ENCODE measurements at places on chromosomes 16 and 17.

DNA sequence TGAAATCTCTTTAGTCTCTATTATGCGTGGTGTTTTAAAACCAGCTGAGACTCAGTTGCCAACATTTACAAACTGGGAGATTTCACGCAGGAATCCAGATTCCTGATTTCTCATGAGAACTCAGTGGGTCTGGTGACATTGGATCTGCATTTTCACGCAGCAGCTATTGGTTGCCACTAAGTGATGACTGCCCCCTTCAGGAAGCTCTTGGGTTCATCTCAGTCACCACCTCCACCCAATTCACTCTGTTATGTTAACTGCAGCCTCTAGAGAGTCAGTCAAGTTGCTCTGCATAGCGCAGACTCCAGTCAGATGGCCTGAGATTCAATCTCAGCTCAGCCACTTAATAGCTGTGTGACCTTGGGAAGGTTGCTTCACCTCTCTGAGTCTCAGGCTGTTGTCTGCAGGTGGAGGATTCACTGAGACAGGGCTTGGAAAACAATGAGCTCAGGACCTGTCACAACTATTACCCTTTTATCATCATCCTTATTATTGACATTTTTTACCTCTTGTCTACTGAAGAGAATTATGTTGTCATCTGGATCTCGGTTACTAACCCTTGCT, 6.4 kb downstream of the SHISA9 start:
- no peak for DNase-seq

GRCh38 chr16:30837904-30838303, 50.9 kb upstream of the ZNF629 start:
- no peak for DNase-seq

DNA sequence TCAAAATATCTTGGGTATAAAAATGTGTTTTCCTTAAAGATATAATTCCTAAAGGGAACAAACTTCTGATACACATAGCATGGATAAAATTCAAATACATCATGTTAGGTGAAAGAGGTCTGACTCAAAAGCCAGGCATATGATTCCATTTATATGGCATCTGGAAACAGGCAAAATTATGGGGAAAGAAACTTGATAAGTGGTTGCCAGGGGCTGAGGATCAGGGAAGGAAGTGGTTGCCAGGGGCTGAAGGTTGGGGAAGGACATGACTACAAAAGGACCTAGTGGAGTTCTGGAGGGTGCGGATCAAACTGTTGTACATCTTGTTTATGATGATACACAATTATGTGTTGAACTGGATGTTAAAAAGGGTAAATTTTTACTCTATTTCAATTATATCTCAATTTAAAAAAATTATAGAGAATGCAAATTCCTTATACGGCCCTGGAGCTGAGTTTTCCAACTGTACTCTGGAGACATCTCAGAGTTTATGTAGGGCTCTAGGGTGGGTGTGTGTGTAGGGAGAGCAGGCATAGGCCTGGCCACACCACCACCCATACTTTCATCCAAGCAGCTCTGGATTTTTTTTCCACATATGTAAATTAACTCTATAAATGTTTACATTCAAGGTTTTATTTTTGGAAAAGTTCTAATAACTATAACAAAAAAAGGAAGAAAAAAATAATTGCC, 55.0 kb downstream of the AMFR start:
- DNase-seq = no peak

DNA sequence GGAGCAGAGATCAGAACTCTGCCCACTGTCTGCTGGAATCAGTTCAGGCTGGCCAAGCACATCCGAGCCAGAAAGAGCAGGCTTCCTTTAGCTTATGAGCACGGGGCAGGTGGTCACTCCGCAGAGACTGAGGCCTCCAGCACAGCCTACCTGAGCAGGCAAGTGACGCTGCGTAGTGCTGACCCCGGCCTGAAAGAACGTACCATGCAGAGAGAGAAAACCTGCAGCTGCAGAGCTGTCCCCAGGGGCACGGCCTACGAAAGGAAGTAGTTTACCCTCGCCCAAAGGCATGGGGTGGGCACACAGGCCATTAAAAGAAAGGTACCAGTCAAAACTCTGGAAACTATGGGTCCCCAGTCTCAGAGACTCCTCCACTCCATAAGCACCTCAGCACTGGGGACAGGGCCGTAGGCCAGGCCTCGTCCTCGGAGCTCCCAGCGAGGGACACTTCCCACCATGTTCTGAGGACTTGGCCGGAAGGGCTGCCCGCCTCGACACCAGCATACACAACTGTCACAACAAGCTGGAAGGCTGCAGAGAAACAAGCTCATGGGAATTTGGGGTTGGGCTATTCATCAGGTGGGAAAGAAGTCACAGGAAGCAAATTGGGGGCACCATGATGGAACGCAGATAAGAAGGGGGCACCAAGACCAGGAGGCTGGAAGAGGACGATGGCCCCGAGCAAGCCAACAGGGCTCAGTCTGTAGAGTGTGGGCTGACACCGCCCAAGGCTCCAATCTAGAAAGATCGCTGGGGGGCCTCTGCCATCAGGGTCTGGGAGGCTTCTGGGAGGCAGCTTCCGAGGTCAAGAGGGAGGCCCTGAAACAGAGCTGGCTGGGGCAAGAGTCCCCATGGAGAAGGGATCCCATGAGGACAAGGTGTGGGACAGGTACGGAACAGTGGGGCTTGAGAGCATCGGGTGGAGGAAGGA, 21.2 kb downstream of the MEAK7 start:
- no peak for DNase-seq

DNA sequence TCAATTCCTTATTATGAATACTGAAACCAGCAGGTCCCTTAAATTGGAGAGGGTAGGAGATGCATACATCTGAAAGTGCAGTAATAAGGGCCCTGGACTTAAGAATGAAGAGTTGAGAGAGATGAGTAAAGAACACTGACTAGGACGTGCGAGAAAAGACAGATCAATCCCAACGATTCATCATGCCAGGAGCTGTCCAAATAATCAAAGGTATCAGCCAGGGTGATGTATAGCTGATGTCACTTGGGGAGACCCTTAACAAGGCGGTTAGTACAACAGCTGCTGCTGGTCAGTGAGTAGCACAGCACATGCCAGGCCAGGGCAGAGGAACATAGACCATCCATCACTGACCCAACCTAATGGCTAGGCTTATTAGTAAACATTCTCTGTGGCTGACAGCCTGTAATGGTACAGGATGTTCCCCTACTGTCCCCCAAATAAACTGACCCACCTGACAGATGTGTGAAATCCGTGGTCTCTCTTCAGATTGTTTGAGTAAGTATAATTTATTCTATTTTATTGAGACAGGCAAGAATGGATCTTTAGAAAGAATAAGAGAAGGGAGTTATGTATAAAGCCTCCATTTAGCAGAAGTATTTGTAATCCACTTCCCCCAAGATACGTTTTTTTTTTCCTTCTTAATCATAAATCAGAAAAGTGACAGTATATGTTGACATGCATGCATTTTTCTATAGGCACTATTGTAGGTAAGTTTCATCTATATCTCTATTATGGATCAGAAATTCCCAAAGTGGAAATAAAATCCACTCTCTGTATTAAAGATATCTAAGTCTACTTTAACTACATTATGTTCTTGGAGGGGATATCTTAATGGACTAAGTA, 118.4 kb downstream of the SNX11 start:
- no peak for DNase-seq

GRCh38 chr16:72172105-72173034, at the start of gene PMFBP1:
PMFBP1 (minus strand) TSS chr16:72172155; CDS start chr16:72171208, 947 bp downstream.
- peak; percentile 54 for DNase-seq

DNA sequence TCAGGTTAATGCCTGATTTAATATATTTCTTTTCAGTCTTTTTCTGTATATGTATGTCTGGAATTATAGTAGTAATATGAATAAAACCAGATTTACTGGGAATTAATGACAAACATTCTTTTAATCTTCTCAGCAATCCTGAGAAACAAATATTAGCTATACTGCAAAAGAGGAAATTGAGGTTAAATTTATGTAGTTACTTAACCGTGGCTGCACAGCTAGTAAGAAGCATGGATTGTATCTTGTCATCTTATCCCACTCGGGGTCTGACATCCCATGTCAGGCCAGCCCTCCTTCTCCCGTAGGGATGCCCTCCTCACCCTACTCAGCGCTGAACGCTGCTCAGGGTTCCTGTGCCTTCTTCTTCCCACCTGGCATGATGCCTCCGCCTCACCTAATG, 143.0 kb downstream of the FTO start:
- no peak for DNase-seq

Measured in fibroblast of skin of scalp (primary cell).